NCI-H1048 (cell line): ENCODE measurements at places on chromosomes 2 and 18.

GRCh38 chr2:74291218-74291544, 52.0 kb downstream of the SLC4A5 start:
- DNase-seq = no peak

DNA sequence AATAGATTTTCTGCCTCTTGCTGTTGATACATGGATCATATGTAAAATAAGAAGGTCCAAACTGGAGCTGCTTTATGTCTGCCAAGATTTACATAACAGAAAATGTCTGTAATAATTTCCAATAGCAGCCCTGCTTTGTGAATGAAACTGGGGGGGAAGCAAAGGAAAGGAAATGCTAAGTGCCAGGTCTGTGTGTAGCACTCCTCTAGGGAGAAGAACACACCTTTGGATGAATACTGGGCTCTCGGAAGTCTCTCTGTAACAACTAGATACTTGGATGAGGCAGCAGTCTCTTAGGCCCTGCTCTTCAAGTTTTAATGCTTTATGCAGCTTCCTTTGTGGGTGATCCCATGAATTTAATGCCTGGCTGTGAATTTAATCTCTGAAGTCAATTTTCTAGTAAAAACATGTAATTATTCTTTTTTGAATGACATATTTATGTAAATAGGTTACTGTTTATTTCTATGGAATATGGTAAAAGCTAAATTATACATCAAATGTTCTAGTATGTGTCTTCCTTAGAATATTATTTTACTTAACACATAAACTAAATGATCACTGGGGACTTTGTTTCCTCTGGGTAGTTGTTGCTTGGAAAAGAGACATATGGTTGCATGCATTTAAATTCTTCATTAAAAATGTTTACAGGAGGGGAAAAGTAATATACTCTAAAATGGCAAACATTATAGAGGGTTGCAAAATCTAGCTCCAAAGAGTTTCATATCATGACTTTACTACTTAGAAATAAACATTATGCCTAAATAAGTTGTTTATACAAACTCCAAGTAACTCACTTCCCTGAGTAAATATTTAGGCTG, 336.6 kb upstream of the CWC22 start:
- no peak for DNase-seq

DNA sequence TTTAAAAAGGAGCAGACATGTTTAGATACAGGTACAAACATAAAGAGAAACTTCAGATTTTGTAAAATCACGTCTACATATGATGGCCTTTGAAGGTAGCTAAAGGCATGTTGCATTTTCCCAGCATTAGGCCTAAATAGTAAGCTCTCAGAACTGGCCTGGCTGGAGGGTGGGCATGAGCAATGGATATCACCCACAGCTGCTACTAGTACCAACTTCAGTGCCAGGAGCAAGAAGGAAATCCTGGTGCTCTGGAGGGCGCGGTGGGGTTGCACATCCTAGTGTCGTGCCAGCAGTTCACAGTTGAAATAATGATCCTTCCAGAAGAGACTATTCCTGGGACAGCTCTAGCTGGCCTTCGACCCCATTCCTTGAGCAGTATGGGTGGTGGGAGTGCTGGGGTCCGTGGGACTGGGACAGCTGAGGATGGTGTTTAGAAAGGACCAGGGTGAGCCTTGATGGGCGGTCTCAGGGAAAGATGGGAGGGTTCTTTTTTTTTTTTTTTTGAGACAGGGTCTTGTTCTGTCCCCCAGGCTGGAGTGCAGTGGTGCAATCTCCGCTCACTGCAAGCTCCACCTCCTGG, 4.9 kb downstream of the DES start:
- DNase-seq = no peak

GRCh38 chr2:108377401-108377800, 353 bp upstream of the SULT1C4 start:
- DNase-seq = no peak

- DNase-seq = peak; percentile 52
Observed at GRCh38 chr2:142306131-142306530, 175.3 kb upstream of the LRP1B start.

DNA sequence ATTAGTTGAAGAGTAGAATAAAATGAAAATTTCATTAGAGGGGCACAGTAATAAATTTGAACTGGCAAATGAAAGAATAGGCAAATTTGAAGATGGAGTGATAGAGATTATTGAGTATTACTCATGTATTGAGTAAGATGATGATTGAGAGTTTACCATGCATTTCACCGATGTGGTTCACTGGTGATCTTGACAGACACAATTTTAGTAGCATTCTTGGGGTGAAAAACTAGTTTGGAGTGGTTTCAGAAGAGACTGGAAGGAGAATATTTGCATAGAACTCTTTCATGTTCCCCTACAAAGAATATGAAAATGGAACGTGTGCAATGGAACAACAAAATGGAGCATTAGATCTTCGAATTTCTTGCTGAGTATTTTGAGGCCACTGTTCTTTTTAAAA, 121.4 kb downstream of the ASXL3 start:
- no peak for DNase-seq

DNA sequence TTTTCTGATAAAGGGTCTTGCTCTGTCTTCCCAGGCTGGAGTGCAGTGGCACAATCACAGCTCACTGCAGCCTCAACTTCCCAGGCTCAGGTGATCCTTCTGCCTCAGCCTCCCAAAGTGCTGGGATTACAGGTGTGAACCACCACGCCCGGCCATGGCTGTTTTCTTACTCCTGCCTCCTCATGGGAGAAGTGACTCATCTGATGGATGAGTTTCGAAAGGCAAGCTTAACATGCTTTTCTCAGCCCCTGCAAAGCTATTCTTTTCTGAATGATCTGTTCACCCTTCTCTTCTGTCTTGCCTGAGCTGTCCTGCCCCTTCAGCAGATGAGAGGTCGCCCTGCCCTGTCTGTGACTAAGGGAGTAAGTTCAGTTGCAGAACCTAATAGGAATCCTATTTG, 929 bp upstream of the CREG2 start:
- DNase-seq = no peak

- no peak for DNase-seq
Observed at GRCh38 chr18:8705238-8705960, at the start of gene MTCL1. Gene MTCL1, plus strand, starts transcription at chr18:8705556. Its CDS starts 105 bp downstream, at chr18:8705661.

DNA sequence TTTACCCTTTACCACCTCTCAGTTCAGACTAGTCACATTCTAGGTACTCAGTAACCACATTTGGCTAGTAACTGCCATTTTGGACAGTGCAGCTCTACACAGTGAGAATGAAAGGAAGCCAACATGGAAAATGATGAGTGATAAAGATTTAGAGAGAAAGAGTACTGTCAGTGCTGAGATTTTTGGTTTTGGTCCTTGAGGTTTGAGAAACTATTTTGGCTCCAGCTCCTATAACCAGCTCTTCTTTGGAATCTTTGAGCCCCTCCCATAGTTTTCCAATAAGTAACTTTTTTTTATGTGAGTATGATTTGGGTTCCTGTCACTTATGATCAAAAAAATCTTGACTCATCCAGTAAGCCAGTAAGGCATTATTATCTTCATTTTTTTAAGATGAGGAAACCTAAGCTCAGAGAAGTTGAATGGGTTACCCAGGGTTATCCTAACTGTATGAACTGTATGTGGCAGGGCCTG, 173.0 kb downstream of the BABAM2 start:
- no peak for DNase-seq

DNA sequence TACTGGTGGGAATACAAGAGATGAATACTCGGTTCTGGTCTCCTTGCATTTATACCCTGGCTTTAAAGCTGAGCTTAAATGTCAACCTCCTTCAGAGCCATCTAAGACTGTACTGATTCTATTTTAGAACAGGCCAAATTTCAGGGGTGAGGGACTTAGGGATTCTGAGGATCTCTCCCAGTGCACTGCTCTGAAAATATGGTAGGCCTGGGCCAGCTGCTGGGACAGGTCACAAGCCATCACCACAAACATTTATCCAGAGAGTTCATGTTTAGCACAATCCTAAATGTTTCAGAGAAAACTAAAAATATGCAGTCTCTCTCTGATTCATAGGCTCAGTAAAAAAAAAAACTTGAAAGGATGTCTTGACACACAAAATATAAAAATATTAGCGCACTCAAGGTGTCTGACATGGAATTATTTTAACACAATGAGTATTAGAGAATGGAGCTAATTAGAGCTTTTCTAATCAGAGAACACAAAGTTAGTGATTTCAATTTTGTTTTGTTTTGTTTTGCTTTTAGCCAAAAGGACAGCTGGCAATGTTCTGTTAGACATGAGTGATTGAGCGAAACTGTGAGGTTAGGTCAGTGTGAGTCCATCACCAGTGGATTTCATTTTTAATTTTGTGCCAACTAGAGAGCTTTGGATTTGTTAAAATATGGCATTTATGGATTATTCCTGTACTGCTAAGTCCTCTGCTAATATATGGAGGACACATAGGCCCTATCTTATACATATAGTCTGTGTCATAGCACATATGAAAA, 38.8 kb downstream of the MFSD6 start:
- no peak for DNase-seq

GRCh38 chr2:238586931-238587775, 160.4 kb downstream of the ASB1 start:
- DNase-seq = no peak

DNA sequence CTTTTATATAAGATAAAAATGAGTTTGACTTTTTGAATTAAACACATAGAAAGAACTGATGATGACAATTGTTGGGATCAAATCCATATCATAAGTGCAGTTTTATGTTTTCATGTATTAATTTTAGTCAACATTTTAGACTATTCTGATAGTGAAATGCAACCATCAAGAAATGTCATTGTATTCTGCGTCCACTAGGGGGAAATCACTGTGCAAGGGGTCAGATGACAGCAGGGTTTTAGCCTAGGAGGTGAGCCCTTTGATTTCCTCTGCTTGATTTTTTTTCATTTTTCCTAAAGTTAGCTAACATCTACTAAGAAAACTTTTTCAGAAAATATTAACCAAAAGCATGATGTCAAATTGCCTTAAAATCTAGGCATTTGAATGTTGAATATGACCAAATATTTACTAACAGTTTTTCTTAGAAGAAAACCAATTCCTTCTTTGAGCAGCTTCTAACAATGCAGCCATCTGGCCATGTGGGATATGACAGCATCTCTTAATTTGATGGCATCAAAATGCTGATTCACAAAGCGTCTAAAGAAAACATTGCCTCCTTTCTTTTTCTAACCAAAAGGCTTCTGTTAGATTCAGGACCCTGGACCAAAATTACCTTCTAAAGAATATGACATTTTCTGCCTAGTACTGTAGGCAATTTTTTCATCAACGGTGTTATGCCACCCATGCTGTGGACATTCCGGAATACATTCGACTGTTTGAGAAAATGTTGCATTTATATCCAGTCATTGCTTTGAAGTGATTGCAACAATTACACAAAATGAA, 141.5 kb downstream of the SPHKAP start:
- no peak for DNase-seq

DNA sequence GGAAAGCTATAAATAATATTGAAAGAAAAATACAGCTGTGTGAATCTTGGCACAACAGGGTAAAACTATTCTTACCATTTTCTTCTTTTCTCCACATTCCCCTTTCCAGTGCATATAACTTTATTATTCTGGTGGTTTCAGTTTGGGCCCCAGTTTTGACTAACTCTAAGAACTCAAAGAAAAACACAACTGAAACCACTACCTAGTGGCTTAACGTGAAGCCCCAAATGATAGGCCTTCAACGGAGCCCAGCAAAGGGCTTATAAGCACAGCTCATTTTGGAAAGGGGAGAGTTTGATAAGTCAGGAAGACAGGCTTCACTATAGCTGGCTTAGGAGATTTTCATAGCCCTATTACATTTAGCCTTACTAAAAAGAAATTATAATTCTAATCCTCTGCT, 62.4 kb downstream of the PPP1R1C start:
- DNase-seq = no peak

DNA sequence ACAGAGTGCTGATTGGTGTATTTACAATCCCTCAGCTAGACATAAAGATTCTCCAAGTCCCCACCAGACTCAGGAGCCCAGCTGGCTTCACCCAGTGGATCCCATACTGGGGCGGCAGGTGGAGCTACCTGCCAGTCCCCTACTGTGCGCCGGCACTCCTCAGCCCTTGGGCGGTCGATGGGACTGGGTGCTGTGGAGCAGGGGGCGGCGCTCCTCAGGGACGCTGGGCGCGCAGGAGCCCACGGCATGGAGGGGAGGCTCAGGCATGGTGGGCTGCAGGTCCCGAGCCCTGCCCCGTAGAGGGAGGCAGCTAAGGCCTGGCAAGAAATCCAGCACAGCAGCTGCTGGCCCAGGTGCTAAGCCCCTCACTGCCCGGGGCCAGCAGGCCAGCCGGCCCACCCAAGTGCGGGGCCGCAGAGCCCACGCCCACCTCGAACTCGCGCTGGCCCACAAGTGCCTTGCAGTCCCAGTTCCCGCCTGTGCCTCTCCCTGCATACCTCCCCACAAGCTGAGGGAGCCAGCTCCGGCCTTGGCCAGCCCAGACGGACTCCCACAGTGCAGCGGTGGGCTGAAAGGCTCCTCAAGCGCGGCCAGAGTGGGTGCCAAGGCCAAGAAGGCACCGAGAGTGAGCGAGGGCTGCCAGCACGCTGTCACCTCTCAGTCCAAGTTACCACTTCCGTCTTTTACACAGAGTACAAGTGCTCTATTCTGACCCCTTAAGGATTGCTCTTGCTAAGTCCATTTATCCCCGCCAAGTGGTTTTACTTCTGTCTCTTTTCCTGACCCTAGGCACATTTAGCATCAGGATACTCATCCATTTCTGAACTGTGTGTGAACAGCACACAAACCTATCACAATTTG, 1.7 kb upstream of the RPE start:
- DNase-seq = no peak

GRCh38 chr2:189312643-189313042, 128.6 kb upstream of the WDR75 start:
- no peak for DNase-seq

DNA sequence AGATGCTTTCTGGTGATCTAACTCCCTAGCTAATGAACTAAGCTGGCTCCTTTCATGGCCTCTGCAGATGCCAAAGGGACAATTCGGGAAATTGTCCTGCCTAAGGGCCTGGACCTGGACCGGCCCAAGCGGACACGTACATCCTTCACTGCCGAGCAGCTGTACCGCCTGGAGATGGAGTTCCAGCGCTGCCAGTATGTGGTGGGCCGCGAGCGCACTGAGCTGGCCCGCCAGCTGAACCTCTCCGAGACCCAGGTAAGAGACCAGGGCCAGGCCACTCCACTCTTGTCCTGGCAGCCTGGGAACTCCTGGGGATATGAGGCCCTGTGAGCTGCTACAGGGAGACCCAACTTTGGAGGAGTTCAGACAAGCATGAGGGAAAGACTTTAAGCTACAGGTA, 14.7 kb upstream of the ATP6V1B1 start:
- no peak for DNase-seq

DNA sequence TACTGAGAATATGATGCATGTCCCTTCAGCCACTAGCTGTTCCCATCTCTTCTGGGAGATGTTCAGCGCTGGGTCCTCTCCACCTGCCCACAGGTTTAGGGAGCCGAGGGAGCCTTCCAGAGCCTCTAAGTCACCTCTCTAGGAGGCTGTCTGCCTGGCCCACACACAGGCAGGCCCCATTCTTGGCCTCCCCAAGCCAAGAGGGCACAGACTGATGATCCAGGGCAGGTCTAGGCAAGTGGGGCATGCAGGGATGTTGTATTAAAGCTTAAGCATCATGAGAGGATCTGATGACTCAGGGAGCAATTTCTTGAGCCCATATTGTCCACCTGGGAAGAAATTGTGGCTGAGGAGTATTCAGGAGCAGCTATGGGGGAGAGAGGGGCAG, 19.9 kb downstream of the TMSB10 start:
- DNase-seq = no peak

GRCh38 chr2:69390471-69390870, 3.4 kb upstream of the GFPT1 start:
- DNase-seq = no peak
